ENCODE measurements at places on chromosomes 6 and 20.

DNA sequence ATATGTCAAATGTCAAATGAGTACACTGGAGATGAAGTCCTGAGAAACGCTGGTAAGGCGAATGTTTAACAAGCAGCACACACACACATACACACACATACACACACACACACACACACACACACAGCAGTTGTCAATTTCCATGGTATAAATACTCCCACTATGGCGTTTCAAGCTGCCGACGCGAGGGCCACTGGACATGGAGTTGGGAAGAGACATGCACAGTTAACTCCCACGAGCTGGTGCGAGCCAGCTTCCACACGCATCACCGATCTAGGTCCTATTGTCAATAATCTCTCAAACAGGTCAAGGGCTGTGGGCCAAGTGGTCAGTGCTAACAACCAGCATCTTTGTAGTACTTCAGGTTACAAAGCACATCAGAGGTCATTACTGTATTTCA, 58.9 kb downstream of the TRERF1 start:
- no peak overlapping the region for H3K4me3 ChIP-seq
- H3K27me3 ChIP-seq: no peaks in the 10 kb centered on the region

DNA sequence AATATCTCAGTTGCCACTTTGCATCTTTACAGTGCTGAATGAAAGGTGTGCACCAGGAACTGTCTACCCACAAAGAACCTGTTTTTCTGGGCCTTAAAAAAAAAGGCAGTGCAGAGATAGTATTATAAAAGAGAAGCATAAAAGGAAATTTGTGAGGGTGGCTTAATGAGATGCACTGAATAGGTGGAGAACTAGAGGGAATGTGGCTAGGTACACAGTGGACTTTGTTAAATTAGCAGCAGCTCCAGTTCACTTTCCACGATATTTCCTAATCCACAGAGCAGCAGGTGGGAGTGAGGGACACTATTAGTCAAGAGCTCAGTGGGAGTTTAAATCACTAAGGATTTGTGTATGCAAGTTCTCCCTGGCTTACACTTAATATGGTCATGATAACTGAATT, 38.8 kb downstream of the MAP7 start:
- H3K27ac ChIP-seq: no peak overlapping the region
- no peak for DNase-seq
- H3K36me3 ChIP-seq: no peaks in the 10 kb centered on the region

DNA sequence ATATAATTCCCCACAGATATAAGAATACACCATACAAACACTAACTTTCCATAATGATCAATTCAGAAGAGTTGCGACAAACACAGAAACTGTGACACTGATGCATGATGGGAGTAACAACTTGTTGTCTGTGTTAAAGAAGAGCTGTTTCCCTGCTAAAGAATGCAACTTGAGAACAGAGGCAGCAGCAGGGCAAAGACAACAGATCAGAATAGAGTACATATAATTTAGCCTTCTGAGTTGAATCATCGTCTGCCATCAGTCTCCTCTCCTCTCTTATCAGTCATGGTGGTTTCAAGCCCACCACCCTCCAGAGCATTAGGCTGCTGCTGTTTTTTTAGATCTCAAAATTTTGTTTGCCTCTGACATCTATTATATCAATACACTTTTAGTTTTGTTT, 280.4 kb downstream of the UBE3D start:
- DNase-seq: no peak
- H3K27ac ChIP-seq: no peak overlapping the region
- H3K4me3 ChIP-seq: no peak overlapping the region
- H3K36me3 ChIP-seq: no peaks in the 10 kb centered on the region

GRCh38 chr20:63361519-63362435, 628 bp upstream of the CHRNA4 start:
- no peaks in the 10 kb centered on the region for H3K4me1 ChIP-seq
- H3K36me3 ChIP-seq: no peaks in the 10 kb centered on the region
- no peak overlapping the region for H3K27ac ChIP-seq

GRCh38 chr20:17150858-17151257, 76.0 kb upstream of the PCSK2 start:
- H3K36me3 ChIP-seq: no peaks in the 10 kb centered on the region
- no peak overlapping the region for H3K27ac ChIP-seq
- no peak overlapping the region for H3K4me3 ChIP-seq
- no peak for DNase-seq

GRCh38 chr6:130677312-130677711, 149.9 kb upstream of the SMLR1 start:
- no peak for DNase-seq
- no peaks in the 10 kb centered on the region for H3K27me3 ChIP-seq
- H3K27ac ChIP-seq: no peak overlapping the region
- no peak overlapping the region for H3K4me3 ChIP-seq
- no peaks in the 10 kb centered on the region for H3K4me1 ChIP-seq

Measured in CD8-positive, alpha-beta memory T cell (primary cell).